ENCODE measurements at places on chromosomes 6 and 20.

DNA sequence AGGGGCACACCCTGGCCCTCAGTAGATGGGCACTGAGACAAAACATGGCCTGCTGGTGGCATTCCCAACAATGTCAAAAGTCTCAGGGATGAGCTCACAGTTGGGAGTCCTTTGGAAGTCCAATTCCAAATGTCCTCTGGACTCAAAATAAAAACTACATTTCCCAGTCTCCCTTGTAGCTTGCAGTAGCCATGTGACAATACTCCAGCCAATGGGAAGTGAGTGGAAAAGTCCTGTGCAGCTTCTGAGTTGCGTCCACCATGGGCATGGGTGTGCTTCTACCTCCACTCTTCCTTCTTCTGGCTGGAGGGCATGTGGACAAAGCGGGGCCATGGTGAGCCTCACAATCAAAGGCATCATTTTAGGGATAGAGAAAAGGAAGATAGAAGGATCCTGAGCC lies 5.8 kb upstream of the ADAM33 start:
- DNase-seq: peak; percentile 44

DNA sequence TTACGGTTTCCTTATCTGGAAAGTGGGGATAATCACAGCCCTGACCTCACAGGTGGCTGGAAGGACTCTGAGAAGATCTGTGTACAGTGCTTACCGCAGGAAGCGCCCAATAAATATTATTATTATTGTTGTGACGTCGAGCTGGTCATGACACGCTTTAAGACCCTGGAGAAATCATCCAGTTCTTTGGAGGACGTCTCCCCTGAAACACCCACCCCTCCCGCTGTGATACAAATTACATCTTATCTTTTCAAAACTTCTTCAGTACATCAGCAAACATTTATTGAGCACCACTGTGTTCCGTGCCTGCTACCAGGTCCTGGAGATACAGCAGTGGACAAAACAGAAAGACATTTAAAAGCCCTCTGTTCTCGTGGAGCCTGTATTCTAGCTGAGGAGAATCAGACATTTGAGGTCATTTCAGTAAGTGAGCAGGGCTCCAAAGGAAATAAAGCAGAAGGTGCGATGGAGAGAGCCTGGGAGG lies 118.7 kb downstream of the CEBPB start:
- peak; percentile 79 for DNase-seq

DNA sequence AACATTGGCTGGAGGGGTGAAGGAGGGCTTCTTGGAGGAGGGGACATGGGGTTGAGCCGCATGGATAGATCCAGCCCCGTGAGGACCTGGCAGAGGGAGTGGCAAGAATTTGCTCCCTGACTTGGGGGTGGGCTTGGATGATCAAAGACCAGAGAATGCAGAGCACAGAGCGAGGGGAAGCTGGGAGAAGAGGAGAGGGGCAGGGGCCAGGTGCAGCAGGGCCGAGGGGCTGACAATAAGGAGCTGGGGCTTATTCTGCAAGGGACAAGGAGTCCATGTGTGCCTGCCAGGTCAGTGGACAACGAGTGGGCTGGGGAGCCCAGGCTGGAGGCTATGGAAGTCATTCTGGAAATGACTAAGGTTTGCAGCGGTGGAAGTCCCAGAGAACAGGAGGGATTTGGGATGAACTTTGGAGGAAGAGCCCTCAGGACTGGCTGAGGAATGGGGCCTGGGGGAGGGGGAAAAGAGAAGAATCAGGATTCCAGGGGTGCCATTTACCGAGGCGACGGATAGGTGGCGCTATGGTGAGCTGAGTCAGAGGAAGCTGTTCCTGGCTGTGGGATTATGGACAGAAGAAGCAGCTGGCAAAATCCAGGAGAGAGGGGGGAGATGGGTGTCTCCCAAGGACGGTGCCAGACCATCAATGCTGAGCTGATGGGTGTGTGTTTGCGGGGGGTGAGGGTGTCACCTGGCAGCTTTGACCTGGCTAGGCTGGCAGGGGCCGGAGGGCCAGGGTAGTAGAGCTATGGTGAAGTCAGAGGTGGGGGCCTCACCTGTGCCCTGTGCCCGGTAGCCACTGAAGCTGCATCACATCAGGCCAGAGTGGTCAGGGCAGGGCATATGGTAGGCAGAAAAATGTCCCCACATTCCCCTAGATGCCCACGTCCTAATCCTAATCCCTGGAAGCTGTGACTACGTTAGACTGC lies 7.8 kb downstream of the KCNG1 start:
- DNase-seq: peak; percentile 60

DNA sequence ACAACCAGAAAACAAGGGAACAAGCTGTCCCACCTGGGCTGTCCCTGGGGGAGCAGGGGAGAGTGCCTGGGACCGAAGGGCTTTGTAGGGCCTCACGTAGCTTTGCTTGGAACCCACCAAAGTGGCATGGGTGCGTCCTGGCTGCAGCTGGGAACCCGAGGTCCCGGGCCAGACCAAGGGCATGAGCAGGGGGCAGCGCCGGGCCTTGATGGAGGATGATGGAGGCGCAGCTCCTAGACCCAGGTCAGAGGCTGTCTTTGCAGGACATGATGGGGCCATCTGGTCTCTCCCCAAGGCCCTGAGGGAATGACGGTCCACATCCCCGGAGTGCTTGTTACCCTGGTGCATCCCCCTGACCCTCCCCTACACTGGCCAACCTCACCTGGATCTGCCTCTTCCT lies 7.6 kb upstream of the OSBPL2 start:
- no peak for DNase-seq

DNA sequence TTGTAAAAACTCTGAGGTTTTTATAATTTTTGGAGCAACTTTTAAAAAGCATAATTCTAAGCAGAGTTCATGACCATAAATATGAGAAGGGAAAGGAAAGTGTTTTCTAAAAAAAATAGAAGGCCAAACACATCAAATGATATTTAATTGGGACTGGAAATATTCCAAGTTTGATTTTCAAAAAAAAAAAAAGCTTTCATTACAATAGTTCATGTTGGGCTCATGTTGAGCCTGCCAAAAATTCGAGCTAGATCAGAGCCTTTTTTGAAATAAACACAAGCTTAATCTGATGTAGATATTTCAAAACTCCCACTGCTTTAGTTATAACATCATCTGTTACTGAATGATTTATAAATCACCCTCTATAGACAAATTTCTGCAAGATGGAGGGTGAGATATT lies 163.4 kb upstream of the DEFB112 start:
- no peak for DNase-seq

DNA sequence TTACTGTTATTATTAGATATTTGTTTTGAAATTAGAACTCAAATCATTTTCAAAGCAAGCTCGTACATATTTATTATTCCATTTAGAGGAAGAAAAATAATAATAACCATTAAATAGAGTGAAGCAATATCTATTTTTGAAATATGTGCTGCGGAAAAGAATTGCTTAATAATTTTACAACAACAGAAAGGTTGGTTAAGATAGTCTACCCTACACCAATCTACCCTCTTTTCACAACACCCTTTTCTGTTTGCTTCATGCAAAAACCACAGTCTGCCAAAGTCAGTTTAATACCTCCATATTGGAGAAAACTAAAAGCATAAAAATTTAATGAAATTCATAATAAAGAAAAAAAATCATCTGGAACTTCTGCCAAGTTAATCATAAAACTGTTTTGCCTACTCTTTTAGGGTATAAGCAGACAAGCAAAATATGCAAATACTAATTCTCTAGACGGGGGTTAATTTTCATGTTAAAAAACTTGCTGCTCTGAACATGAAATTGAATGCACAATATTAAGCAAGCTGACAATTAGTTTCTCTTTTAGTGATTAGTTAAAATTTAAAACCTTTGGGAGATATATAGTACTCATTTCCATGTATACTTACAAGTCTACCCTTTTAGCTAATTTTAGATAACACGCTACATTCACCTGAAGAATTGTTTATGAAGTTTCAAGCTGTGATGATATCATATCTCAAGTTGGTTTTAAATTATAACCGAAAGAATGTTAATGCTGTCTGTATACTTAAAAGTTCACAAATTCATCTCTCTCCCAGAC lies 100.2 kb downstream of the AHI1 start:
- no peak for DNase-seq

DNA sequence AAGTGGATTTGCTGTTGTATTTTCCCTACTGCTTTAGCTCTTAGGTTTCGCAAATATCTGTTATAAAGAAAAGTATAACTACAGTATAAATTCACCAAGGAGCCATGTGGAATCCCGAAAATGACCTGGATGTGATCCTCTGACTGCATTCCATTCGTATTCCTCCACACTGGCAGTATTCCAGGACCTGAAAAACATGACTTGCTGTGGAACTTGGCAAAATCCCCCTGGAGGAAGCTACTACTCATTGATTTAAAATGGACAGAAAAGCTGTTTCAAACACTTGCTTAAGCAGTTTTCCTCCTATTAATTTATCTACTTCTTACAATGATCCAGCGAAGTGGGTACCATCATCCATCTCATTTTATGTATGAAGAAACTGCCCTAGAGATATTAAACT lies 13.3 kb upstream of the ENPP5 start:
- peak; percentile 67 for DNase-seq

DNA sequence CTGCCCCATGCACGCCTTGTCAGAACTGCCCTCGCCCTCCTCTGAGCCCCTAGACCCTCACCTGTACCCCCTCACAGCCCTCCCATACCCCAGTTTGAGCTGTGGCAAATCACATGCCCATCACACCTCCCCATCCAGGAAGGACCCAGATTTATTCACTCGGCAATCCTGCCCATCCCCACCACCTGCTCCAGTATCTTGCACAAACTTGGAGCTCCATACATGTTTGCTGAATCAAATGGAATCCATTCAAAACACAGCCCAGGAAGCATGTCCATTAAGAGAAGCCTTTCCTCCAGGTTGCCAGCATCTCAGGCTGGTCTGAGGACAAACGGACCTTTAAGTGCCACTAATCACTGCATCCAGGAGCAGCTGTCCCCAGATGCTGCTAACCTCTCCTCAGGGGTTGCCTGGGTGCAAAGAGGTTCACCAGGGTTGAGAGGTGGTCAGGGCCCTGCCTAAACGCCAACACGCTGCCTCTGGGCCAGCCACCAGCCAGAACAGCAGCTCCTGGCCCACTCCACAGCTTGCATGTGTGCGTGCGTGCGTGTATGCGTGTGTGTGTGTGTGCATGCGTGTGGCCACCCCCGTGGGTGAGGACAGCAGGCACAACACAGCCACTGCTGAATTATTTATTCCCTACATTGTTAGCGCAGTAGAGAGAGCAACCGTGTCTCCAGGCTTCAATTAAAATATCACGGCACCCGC lies 31.0 kb downstream of the GRM4 start:
- no peak for DNase-seq

DNA sequence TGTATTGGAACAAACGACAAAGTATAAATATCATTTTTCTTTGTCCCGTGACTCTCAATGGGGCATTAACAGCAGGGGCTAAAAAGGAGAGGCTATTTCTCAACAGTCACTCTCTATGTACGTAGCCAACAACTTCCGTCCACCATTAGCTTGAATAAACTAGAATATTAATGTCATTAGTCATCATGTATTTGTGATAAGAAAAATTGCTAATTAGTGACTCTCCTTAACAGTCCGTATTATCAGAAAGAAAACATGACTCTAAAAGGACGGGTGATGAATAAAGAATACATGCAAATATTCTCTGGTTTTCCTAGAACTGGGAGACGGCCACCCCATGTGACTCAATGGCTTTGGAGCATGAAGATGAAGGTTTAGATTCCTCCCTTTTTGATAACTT lies 18.6 kb downstream of the VIP start:
- DNase-seq: no peak

- no peak for DNase-seq
Observed at GRCh38 chr20:6559791-6560190, 207.7 kb upstream of the BMP2 start.

- DNase-seq: no peak
Observed at GRCh38 chr20:44648579-44648978, 2.9 kb downstream of the ADA start.

DNA sequence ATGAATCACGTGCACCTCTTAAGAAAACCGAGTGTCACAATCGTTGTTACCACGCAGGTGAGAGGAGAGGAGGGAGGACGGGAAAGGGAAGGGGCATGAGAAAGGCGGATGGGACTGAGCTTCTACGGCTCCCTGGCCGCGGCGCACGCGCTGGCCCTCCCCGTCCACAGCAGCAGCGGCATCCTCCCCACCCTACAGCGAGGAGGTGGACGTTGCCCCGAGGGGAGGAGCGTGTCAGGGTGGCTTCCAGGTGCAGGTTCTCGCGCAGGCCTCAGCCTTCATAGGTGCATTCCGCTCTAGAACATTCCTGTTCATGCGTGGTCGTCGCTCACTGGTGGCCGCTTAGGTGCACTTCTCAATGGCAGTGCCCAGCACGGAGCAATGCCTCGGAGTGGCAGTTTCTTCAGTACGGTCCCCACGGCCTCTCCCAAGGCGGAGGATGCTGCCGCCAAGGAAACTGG lies 29.7 kb upstream of the AFDN start:
- no peak for DNase-seq

GRCh38 chr6:110337486-110337885 lies 20.7 kb downstream of the METTL24 start:
- DNase-seq: no peak

GRCh38 chr6:148516217-148516616 lies 173.6 kb downstream of the SASH1 start:
- no peak for DNase-seq

DNA sequence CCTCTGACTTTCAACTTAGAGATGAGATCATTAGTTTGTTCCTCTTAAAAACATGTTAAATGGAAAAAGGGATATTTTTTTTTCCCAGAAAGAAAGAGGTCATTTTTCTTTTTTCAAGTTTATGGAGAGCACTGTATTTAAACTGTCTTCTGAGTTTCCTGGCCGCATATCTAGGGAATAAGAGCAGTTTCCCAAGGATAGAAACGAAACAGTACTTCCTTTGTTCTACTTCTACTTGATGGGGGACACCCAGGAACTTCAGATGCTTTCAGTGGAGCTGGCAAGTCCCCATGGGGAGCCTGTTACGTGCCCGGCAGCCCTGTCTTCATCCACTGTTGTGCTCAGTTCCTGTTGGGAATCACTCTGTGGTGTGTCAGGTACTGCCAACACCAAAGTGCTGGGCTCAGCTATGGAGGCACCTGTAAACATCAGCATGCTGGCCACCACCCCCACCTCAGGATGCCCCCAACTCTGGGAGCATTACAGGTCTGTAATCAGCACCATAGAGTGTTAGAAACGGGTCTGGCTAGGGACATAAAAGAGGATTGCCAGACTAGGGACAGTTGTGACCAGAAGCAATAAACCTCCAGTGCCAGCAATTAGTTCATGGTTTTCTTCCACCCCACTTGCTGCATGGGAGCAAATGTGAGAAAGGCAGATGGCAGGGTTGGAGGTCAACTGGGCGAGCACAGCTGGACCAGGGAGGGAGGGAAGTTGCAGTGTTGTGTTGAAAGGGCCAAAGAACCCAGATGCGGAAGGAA lies 221.7 kb upstream of the ECI2 start:
- DNase-seq: no peak

GRCh38 chr20:46501337-46501942 lies 11.9 kb downstream of the ZNF334 start:
- DNase-seq: no peak

GRCh38 chr20:53491462-53491861 lies 102.2 kb downstream of the ZNF217 start:
- DNase-seq: no peak

DNA sequence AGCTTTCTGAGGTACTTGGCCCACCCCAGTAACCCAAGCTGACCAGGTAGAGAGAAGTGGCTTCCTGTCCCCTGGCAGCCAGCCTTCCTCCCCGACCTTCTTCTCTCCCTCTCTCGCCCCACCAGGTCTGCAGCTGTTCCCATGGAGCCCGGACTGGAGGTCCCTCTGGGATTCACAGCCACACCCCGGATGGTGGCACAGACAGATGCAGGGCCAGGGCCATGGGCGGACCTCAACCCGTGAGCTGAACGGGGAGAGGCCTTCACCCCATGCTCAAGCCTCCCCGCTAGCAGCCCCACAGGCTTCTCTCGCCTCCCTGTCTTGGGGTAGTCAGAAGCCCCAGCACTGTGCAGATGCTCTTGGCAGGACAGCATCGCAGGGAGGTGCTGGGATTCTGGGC lies 41.3 kb downstream of the CPXM1 start:
- DNase-seq: no peak
